ENCODE measurements at places on chromosomes 3 and 15.

GRCh38 chr3:30260762-30261161 is 345.6 kb upstream of the TGFBR2 start:
- DNase-seq, result no peak

DNA sequence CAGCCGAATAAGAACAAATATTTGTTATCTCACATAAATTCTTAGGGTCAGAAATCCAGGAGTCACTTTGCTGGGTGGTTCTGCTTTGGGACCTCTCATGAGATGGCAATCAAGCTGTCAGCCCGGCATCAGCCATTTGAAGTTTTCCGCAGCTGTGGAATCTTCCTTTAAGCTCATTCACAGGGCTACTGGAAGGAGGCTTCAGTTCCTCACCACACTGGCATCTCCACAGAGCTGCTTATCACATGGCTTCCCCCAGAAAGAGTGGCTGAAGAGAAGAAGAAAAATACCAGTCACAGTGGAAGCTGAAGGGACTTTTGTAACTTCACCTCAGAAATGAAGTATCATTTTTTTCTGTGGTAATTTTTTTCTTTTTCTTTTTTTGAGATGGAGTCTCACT is 267.7 kb downstream of the CHL1 start:
- DNase-seq, result no peak

DNA sequence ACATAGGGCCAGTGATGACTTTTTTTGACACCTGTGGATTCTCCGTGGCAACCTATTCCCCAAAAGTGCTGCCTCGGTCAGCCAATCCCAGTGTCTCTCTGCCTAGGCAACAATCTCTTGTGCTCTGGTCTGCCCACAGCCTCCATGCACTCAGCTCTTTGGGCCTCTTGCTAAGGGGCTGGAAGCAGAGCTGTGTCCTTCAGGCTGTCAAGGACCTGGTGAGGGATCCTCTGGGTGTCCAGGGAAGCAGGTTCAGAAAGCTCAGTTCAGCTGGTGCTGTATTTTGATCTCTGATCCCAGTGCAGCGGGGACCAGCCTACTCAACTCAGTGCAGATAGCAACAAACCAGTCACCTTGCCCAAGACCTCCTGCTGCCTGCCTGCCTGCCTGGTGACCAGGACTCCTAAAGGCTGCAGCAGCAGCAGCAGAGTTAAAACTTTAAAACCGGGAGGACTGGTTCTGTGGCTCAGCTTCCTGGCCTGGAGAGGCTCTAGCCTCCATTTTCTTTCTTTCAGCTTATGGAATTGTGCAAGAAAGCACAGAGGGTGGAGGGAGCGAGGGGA is 6.2 kb downstream of the PAK6 start:
- no peak for DNase-seq

DNA sequence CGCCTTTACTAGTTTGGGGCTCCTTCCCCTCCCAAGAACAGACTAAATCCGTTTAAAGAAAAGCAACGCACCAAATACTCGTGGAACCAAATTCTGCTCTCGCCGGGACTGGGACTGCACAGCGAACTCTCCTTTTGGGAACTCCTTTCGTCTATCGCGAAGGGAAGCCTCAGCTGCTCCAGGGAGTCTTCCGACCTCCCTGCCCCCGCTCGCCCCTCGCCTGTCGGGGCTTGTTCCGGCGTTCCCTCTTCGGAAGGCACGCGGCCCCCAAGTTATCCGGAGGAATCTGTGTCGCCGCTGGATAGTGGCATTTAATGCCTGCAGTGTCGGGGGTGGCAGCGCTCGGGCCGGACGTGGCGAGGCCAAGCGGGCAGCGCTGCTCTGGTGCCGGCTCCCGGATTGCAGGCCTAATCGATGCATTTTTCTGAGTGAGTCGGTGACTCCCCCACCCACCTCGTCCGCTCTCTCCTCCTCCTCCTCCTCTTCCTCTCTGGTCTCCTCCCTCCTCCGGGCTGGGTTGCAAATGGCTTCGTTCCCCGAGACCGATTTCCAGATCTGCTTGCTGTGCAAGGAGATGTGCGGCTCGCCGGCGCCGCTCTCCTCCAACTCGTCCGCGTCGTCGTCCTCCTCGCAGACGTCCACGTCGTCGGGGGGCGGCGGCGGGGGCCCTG is at the start of gene TRIM71:
TRIM71 (plus strand) TSS at position 440 of the 671 bp plus-strand sequence; CDS start at position 524, 84 bp downstream.
- no peak for DNase-seq

DNA sequence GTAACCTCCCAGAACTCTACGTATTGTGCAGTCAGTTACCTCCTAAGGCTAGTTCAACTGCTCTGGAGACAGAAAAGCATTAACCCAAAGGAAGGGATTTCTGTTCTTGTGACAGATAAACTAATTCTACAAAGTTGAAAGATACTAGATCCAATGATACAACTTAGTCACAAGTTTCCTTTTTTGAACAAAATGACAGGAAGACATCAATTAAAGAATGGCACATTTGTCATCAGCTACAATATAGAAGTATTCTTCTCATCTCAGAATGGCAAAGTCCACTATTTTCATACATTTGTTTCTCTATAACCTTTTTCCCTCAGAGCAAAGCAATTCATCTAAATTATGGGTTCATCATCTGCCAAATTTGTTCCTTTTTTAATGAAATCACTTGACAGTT is 43.7 kb downstream of the ISL2 start:
- DNase-seq, result no peak
